ENCODE measurements at places on chromosomes 6 and 20.
A peak's percentile ranks its signal among the peaks of the same experiment; 100 is the strongest.

DNA sequence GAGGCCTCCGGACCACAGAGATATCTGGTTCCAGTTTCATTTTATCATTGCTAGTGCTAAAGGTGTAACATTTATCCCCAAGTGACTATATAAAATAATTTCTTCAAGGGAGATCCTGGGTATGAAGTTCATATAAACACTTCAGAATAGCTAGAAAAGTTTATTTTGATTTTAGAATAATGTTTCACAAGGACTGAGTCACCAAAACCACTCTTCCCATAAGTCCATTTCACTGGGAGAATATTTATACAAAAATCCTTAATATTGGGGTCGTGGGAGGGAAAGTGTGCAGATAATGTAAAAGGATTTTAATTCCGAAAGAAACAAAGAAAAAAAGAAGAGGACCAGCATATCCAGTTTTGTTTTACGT lies 128.1 kb downstream of the ISM1 start:
- DNase-seq: no peak

- DNase-seq: peak; percentile 83
These were observed 2.1 kb upstream of the HIVEP2 start for GRCh38 chr6:142946924-142947713.

- no peak for DNase-seq
These were observed at the start of gene OR2W1 for GRCh38 chr6:29045075-29045474. TSS of gene OR2W1 (minus strand) at chr6:29045175. CDS start at chr6:29045175, 0 bp downstream.

DNA sequence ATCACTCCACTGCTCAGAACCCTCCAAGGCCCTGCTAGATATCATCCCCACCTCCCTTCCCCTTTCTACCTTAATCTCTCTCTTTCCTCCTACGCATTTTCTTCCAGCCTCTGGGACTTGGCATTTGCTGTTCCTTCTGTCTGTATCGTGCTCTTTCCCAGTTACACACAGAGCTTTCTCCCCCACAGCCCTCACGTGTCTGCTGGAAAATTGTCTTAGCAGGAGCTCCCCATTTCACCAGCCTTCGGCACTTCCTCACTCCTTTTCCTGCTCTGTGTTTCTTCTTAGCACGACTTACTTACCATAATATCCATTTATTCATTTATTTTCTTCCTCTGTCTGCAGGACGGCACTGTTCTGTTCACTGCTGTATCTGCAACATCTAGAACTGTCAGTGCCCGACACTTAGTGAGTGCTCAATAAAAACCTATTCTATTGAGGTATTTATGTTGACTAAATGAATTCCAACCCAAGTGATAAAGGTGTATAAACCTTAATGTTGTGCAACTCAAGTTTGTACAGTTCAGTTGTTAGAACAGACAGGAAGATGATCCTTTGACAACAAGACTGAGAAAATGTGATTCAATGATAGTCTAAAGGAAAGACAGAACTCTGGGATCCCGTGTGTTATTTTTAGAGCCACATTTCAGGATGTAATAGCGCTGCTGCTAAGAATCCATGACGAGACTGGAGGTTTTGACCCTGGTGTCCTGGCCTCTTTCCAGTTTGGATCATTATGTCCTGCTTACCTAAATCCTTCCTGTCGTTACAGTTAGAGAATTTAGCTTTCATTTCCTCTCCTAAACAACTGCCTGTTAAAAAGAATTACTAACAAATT lies 170.1 kb upstream of the LAMP5 start:
- no peak for DNase-seq

- DNase-seq: no peak
These were observed 356.6 kb upstream of the SULF2 start for GRCh38 chr20:48141660-48142515.

DNA sequence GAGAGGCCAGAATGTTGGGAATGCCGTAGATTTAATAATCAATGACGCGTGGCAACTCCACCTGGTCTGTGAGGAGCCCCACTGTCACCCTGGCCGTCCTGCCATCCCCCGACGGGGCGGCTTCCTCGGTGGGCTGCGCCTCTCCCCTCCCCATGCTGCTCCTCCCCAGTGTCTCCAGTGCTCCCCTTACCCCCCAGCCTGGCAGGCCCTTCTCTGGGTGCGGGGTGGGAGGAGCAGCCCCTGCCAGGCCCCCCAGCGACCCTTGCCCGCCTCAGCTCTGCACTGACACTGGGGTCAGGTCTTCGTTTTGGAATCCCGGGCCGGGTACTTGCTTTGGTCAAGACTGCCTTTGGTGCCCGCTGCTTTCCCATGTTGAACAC lies 82.3 kb upstream of the FRMD1 start:
- peak; percentile 37 for DNase-seq

- DNase-seq: no peak
These were observed 7.1 kb downstream of the RBM38 start for GRCh38 chr20:57398231-57398821.

DNA sequence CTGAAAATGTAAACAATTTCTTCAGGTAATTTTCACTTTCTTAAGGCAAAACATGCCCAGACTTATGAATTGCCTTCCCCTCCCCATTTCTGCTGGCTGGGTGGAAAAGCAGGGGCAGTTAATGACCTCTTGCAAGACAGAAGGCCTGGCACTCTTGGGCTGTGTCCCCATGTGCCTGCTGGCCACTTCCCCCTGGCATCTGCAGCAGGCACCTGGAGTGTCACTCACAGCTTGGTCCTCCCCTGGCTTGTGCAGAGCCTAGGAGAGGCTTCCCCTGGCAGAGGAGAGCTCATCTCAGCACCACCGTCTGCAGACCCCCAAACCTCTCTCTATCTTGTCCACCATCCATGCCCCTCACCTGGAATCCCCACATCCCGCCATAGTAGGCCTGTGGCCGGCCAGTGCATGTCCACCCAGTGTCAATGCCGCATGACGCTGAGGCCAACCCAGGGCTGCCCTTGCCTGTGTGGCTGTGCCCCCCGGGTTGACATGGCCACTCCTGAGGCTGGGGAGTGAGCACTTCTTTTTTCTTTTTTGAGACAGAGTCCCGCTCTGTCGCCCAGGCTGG lies 83.5 kb upstream of the SLC22A23 start:
- peak; percentile 34 for DNase-seq

DNA sequence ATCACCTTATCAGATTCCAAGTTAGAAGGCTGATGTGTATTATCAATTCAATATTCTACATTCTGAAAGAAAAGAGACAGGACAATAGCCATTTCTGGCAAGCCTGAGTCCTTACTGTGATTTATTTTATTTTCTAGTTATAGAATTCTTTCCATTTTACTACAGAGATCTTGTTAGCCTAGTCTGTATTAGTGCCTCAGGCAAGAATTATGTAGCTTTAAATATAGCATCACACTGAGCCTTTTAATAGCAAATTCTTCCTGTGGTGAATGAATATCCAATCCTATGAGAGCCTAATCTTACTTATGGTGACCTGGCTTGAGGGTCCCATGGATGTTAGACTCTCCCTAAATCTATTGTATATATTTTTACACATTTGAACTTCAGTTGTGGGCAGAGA lies 732.8 kb upstream of the CITED2 start:
- DNase-seq: no peak

DNA sequence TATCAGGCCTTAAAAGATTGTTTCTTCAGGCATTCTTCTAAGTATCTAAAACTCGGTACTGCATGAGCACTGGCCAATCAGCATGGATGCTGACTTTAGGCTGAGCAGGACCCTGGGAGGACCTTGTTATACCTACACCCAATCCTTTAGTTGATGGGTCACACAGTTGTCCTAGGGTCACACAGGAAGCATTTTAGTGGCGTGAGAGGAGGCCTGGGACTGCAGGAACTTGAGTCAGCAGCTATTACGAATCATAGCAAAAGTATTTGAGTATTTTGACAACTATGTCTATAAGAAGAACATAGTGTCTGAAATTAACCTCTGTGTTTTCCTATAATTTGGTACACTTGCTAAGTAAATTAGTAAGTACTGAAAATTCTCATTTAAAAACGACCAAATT lies 741.4 kb downstream of the HACE1 start:
- DNase-seq: peak; percentile 74

DNA sequence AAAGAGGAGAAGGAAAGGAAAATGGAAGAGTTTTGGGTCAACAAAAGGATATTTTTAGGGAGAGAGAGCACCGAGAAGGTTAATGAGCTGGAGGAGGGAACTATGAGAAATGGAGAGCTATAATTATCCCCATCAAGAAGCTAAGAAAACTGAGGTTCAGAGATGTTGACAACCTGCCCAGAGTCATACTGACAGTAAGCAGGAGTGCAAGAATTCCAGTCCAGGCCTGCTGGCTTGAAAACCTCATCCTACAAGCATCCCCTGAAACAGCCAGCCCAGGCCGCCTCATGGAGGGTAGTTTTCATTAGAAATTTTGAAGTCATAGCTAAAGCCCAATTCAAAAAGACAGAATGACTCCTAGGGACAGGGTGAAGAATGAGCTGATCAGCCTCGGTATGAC lies 172.1 kb upstream of the LRFN2 start:
- DNase-seq: no peak

DNA sequence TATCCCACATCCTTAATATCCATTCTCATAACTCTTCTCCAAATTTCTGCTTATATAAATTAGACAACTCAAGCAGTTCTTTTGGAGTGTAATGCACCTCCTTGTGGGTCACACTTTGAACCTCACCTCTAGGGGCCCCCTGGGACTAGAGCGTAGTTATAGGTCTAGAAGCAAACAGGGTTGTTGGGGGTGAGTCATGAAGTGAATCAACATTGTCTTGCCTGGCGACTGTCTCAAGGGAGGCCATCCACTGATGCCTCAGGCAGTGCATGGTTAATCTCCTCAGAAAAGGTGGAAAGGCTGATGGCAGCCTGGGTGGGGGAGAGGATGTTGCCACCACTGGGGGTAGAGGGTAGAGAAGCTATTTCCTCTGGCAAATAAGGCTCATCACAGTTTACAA lies 129.1 kb downstream of the TNFRSF21 start:
- peak; percentile 94 for DNase-seq

DNA sequence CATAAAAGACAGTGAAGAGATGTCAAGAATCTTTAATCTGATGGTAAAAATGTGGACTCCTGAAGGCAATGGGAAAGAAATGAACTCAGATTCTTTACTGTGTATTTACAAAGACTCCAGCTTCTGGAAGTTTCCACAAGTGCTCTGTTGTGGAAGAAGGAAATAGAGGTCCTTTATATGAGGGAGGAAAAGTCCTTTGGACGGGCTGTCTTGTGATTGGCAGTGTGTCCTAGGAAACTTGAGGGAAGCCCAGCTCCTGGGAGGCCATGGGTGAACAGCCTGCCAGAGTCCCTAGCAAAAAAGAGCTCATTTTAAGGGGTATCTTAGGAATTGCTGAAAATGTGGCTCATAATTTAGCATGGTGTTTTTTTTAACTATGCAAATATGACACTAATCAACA lies 92.0 kb downstream of the RNASET2 start:
- DNase-seq: no peak

GRCh38 chr6:166257911-166258318 lies 50.3 kb downstream of the PRR18 start:
- DNase-seq: peak; percentile 59

GRCh38 chr20:41030531-41031242 lies 2.1 kb downstream of the TOP1 start:
- DNase-seq: no peak

DNA sequence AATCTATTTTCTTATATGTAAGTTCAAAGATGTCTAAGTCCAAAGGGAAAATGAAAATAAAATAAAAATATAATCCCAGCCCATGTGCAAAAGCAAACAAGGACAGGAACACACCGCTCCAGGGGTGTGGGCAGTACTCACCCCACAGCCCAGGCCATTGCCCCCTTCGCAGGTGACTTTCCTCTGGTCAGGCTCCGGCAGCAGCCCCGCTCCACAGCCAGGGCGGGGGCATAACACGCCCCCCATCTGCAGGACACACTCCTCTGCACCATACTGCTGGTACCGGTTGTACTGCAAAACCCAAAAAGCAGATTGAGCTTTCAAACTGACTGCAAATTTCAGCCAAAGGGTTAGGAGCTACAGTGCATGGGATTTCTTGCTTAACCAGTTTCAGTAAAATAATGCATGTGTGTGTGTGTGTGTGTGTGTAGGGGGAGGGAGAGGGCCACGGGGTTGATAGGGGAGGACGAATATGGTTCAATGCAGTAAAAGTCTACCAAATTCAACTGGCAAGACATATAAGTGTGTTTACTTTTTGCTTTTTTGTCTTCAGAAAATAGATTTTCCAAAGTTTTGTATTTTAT lies 274.9 kb upstream of the AGPAT4 start:
- no peak for DNase-seq

GRCh38 chr6:96784650-96785049 lies 52.6 kb downstream of the GPR63 start:
- no peak for DNase-seq

GRCh38 chr6:25660512-25660911 lies 8.5 kb downstream of the SCGN start:
- peak; percentile 80 for DNase-seq

- no peak for DNase-seq
These were observed 2.4 kb downstream of the ADA start for GRCh38 chr20:44649126-44649525.

DNA sequence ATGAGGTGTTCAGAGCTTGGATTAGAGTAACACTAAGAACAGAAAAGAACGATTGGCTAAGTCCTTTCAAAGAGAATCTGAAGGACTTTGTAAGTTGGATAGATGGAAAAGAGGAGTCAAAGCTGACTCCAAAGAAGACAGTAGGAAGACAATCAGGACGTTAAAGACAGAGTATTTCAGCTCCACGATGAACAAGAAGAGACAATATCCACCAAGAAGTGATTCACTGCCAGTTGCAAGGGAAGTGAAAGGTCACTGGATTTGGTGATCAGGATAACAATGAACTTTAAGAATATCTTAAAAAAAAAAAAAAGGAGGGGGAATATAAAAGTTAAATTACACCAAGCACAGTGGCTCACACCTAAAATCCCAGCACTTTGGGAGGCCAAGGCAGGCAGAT lies 17.9 kb downstream of the REPS1 start:
- DNase-seq: no peak

DNA sequence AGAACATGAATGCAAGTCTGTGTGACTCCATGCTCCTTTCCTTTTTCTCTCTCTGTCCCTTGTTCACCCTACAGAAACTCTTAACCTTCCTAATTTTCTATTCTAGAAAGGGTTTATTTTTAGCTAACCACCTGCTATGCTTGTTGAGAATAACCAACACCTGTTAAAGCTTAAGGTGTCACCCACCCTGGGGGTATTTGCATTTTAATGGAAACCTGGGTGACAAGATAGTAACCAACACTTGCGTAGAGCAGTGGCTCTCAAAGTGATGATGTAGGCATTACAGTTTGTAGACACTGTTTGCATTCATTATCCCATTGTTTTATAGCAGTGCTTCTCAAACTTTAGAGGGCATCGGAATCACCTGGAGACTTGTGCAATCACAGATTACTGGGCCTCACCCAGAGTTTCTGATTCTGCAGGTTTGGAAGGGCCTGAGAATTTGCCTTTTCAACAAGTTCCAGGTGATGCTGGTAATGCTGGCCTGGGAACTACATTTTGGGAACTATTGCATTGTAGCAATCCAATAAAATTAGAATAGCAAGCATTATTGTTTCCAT lies 114.4 kb upstream of the ARMC2 start:
- DNase-seq: no peak

GRCh38 chr6:151276112-151276740 lies 36.5 kb downstream of the AKAP12 start:
- peak; percentile 85 for DNase-seq

GRCh38 chr6:37941871-37942270 lies 122.3 kb downstream of the ZFAND3 start:
- DNase-seq: no peak
